Activated naive CD4-positive, alpha-beta T cell treated with anti-CD3 and anti-CD28 coated beads, Interleukin-2, amount 10 ng/mL, durations not matched to agents 7 days and 5 days (primary cell): ENCODE measurements at places on chromosomes 11 and 22.
A peak's percentile ranks its signal among the peaks of the same experiment; 100 is the strongest.

GRCh38 chr22:43819931-43820640, 8.0 kb upstream of the EFCAB6 start:
- no peak for DNase-seq
- peaks cover 8% of the 10 kb centered on the region for H3K27me3 ChIP-seq

DNA sequence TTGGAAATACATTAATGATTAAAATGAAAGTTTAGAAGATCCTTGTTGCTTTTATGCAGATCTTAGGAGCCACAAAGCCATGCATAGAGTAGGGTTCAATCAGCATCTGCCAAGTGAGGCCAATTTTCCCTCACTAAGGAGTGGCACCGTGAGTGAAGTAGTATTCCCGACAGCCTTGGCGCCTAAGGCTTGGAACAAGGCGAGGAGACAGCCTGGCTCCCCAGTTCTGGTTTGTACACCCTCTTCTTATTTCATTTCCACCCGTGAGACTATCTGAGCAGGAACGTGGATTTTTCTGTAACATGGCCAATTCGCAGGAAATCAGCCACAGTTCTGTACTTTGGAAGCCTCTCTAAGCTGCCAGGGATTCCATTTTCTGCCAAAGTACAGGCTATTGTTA, 22.6 kb downstream of the FADS2 start:
- DNase-seq: no peak
- H3K36me3 ChIP-seq: peaks cover 61% of the 10 kb centered on the region
- no peak overlapping the region for H3K4me3 ChIP-seq

DNA sequence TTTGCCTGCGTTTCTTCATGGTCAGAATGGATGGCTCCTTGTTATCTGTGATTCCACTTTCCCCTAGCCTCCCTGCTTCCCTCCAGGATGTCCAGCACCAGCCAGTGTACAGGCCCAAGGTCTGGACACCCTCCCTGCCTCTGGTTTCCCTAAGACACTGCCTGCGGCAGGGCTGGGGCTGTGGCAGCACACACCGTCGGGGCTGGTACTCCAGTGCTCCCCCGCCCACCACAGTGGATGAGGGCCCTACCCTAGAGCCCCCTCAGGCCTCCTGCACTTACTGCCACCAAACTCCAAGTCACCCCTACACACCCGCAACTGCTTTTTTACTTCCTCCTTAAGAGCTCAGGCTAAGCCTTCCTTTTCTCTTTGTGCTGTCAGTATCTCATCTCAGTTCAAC, 28.9 kb downstream of the ZNF214 start:
- H3K36me3 ChIP-seq: no peaks in the 10 kb centered on the region
- H3K4me1 ChIP-seq: no peaks in the 10 kb centered on the region
- H3K27ac ChIP-seq: no peak overlapping the region
- no peak overlapping the region for H3K4me3 ChIP-seq

GRCh38 chr11:64729851-64730382, 6.9 kb upstream of the NRXN2 start:
- peaks cover 18% of the 10 kb centered on the region for H3K4me1 ChIP-seq
- H3K36me3 ChIP-seq: peaks cover 55% of the 10 kb centered on the region
- no peak overlapping the region for H3K4me3 ChIP-seq
- H3K27ac ChIP-seq: no peak overlapping the region
- DNase-seq: no peak

DNA sequence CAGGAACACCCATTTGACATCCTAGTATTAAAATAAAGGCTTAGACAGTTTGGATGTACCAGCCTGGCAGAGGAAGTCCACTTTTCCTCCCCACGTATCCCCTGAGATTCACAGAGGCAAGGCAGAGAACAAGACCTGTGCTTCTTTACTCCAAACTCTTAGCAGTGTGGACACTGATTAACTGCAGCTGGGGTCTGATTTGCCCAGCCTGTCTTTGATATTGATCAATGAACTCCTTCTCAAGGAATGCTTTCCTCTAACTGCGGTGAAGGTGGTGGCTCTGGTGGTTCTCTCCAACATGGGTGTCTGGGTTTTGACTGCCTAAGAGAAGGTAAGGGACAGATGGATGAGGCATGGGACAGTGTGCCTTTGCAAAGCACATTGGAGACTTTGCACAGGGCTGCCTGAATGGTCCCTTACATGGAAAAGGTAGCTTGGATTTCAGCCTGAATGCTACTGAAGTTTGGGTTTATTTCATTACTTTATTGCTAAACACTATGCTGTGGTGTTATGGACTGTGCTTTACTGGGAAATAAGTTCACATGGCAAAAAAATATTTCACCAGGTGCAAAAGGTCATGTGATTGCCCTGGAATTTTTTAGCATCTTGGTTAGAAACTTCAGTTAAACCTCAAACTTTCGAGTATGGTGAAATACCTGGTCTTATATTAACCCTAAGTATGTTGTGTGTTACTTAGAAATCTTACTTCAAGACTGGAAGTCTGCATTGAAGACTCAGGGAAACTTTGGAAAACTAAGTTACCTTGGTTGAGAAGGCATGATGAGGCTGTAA, 1.8 kb downstream of the GAS2 start:
- H3K4me3 ChIP-seq: no peak overlapping the region
- DNase-seq: no peak
- H3K27ac ChIP-seq: no peak overlapping the region
- no peaks in the 10 kb centered on the region for H3K36me3 ChIP-seq
- H3K4me1 ChIP-seq: peaks cover 18% of the 10 kb centered on the region

- no peak overlapping the region for H3K27ac ChIP-seq
- DNase-seq: no peak
- H3K4me1 ChIP-seq: no peaks in the 10 kb centered on the region
- H3K4me3 ChIP-seq: no peak overlapping the region
These were observed 23.6 kb upstream of the ME3 start for GRCh38 chr11:86696004-86696403.

DNA sequence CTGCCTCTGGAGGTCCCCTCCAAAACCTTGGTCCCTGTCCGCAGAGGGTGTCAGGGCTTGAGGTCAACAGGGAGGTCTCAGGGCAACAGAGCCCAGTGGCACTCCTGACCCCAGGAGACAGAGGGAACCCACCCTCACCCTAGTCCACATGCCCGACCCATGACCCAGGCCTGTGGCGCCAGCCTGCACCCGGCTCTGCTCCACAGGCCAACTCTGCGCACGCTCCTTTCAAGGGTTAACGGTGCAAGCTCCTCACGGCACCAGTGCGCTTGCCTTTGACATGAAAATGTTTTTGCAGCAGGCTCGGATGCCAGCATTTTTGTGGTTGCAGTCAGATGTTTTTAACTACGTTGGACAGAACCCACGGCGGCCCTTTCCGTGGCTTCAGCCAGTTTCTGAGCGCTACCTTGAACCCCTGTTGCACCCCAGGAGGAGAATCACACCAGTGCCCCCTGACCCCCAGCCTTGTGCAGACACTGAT, 68.6 kb downstream of the CDKN1C start:
- peaks cover 7% of the 10 kb centered on the region for H3K36me3 ChIP-seq
- DNase-seq: no peak
- no peak overlapping the region for H3K27ac ChIP-seq

DNA sequence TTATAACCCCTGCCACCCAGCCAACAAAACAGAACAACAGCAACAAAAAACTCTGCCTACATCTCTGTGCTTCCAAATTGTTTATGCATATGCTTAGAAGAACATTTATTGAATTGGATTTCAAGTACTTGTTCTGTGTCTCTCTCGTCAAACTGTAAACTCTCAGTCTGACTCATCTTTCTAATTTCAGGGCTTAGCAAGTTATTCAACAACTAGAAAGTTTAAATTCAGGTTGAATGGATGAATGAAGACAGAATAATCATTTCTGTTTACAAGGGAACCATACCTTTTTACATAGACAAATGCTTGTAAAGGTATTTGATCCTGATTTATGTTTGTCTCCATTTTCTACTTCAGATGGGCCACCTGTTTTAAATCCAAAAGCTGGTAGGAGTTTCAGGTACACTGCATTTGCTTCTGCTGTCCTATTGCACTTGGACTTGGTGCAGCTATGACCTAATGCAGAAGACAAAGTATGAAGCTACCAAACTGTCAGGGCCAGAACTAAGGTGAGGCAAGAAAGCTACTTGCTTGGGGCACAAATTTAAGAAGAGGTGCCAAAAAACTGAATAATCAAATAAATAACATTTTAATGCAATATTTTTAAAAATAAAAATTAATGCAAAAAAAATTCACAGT, 1.6 kb upstream of the FBXO3 start:
- peaks cover 57% of the 10 kb centered on the region for H3K27me3 ChIP-seq
- DNase-seq: no peak
- H3K4me3 ChIP-seq: peak overlapping the region; percentile 2
- peaks cover 4% of the 10 kb centered on the region for H3K36me3 ChIP-seq
- no peak overlapping the region for H3K27ac ChIP-seq

GRCh38 chr11:82890002-82890341, 10.3 kb downstream of the PRCP start:
- no peaks in the 10 kb centered on the region for H3K4me1 ChIP-seq
- H3K27me3 ChIP-seq: no peaks in the 10 kb centered on the region
- H3K4me3 ChIP-seq: no peak overlapping the region

- H3K27me3 ChIP-seq: peaks cover 17% of the 10 kb centered on the region
- no peak for DNase-seq
- H3K27ac ChIP-seq: no peak overlapping the region
- peaks cover 2% of the 10 kb centered on the region for H3K4me1 ChIP-seq
- H3K4me3 ChIP-seq: no peak overlapping the region
These were observed 8.9 kb downstream of the SUSD2 start for GRCh38 chr22:24190159-24190540.

DNA sequence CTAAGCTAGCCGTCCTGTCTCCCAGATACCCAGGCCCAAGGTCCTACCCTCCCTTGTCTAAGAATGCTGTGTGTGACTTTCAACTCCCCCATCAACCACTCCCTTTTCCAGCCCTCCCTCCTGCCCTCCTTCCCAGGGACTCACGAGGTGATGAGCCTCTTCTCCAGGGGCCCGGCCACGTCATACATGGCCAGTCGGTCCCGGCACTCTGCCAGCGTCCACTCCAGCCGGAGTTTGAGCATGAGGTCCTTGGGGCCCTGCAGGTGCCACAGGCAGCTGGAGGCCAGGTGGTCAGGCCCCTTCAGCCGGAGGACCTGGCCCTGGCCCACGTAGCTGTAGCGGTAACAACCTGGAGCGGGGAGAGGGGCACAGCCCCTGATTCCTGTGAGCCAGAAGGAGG, 20.1 kb downstream of the TMPRSS6 start:
- peaks cover 29% of the 10 kb centered on the region for H3K27me3 ChIP-seq
- H3K4me3 ChIP-seq: no peak overlapping the region
- DNase-seq: no peak
- peaks cover 16% of the 10 kb centered on the region for H3K4me1 ChIP-seq
- no peak overlapping the region for H3K27ac ChIP-seq

DNA sequence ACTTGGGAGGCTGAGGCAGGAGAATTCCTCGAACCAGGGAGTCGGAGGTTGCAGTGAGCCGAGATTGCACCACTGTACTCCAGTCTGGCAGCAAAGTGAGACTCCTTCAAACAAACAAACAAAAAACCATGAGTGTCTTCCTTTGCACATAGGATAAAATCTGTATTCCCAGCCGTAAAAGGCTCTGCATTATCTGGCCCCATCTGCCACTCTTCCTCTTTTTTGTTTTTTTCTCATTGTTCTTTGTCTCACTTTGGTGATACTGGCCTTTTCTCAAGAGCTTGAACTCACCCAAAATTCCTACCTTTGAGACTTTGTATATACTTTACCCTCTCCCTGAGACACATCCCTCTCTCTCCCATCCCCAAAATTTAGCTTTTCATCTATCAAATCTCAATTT, 17.6 kb downstream of the FDX1 start:
- H3K36me3 ChIP-seq: peaks cover 22% of the 10 kb centered on the region
- no peak for DNase-seq
- H3K4me1 ChIP-seq: peaks cover 20% of the 10 kb centered on the region
- H3K27me3 ChIP-seq: no peaks in the 10 kb centered on the region
